ENCODE measurements at places on chromosomes 4 and X.

- no peak for DNase-seq
These were observed 14.0 kb downstream of the MTM1 start for GRCh38 chrX:150582338-150582948.

GRCh38 chr4:1732911-1733310, 11.6 kb downstream of the TACC3 start:
- DNase-seq, result no peak

DNA sequence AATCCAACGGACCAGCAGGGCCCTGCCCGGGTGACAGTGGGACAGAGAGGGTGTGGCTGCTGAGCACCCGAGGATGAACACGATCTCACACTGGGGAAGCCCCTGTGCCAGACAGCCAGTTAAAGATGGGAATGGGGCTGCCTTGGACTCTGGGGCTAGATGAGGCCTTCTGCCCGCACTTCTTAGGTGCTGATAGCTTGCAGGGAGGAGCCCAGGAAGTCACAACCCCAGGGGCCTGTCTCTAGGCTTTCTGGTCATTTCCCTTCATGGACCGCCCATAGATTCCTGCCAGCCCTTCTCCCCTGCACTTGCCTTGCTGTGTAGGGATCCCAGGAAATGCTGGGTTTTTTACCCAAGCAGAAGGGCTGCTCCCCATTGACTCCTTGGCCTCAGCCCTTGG, 6.2 kb downstream of the ZNF275 start:
- no peak for DNase-seq

- DNase-seq, result no peak
These were observed 783 bp downstream of the RBPJ start for GRCh38 chr4:26321373-26322221.

DNA sequence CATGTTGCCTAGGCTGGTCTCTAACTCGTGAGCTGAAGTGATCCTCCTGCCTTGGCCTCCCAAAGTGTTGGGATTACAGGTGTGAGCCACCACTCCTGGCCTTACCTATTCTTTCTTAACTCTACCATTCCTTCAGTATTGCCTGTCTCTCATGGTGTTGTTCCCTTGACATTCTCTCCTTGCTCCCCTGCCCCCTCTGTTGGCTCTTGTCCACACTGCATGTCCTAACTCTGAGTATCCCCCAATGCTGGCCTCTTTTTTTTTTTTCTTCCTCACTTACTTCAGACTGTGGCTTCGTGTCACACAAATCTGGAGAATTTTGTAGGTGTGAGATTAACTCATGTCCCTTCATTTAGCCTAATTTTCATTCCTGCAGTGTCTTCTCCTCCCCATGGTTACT, 22.9 kb upstream of the FRMPD4 start:
- DNase-seq, result no peak

- no peak for DNase-seq
These were observed 139.1 kb downstream of the MAB21L2 start for GRCh38 chr4:150720973-150721518.

GRCh38 chr4:19010761-19011160, 989.2 kb upstream of the LCORL start:
- no peak for DNase-seq

DNA sequence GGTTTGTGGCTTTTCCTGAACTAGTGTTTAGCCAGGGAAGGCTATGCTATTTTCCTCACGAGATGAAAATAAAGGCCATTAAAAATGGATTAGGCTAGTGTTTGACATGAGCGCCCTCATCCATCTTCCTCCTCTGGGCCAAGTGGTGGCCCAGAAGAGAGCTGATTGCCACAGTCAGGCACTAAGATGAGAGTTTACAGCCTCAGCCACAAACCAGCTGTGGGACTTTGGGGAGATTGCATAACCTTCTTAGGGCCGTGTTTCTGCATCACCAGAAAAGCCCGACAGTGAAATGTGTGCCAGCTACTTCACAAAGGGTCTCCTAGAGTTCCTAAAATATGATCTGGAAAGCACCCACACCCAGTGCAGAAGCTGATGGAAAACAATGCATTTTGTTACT, 42.3 kb upstream of the LNX1 start:
- no peak for DNase-seq

- no peak for DNase-seq
These were observed 14.1 kb downstream of the HPSE start for GRCh38 chr4:83320548-83320947.

- no peak for DNase-seq
These were observed 49.4 kb downstream of the EIF4E start for GRCh38 chr4:98879515-98879914.

GRCh38 chrX:132694382-132694781, 205.5 kb upstream of the MBNL3 start:
- no peak for DNase-seq

DNA sequence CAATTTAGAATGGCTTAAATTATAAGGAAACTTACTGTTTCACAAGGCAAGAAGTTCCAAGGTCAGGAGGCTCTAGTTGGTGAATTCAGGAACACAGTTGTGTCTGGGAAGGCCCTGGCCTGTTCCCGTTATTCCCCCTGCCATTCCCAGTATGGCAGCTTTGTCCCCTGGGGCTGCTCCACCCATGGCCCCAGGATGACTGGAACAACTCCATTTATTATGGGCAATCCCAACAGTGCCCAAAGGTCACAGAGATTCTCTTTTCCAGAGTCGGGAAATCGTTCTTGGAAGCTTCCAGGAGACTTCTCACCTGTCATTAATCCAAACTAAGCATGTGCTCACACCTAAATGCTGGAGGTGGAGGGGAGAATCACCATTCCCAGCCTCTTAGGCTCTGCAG, 2.8 kb upstream of the PRKG2 start:
- DNase-seq, result no peak

DNA sequence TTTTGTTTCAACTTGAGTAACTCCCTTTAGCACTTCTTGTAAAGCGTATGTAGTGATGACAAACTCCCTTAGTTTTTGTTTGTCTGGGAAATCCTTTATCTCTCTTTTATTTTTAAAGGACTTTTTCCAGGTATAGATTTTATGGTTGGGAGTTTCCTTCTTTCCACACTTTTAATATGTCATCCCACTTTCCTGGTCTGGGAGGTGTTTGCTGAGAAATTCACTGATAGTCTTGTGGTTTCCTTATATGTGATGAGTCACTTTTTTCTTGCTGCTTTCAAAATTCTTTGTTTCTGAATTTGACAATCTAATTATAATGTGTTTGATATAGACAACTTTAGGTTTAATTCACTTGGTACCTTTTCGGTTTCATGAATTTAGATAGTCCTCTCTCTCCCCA, 353.9 kb downstream of the GPAT3 start:
- no peak for DNase-seq

- DNase-seq, result no peak
These were observed 114.0 kb downstream of the FHIP1A start for GRCh38 chr4:151522866-151523519.

GRCh38 chr4:142021761-142022160, 385.4 kb downstream of the IL15 start:
- no peak for DNase-seq

DNA sequence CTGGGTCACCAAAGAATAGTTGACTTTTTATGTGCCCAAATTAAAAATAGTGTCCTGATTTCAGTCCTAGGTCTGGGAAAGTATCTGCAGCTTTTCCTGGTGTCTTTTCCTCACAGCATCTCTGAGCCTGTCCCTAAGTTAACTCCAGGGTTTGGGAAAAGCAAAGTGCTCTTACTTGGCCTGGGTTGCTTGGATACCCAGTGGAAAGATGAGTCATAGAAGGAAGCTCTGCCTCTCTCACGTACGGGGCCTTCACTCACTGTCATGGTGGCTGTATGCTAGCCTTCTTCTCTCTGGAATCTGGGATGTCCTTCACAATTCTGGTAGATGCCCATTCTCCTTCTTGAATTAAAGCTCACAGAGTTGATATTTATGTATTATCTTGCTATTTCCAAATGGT, 607.3 kb downstream of the ANKRD50 start:
- DNase-seq, result no peak

GRCh38 chrX:69079268-69079667, 86.0 kb downstream of the PJA1 start:
- no peak for DNase-seq

GRCh38 chr4:133910165-133910564, 291.4 kb downstream of the PABPC4L start:
- no peak for DNase-seq

DNA sequence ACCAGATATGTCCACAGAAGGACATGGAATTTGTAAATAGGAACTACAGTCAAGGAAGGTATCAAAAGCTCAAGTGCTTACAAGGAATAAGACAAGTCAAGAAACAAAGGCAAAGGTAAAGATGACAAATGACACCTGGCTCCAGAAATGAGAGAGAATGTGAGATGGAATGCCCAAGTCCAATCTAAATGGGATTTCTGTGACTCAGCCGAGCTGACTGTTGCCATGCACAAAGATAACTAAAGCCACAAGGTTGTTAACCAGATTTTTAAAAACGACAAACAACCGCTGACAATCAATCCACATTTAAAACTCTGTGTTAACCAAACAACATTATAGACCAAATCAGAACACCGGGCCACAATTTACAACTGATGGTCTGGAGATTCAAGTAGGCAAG, 1.1 kb downstream of the NFXL1 start:
- DNase-seq, result no peak

- no peak for DNase-seq
These were observed 31.2 kb upstream of the NSUN7 start for GRCh38 chr4:40718586-40718985.

- no peak for DNase-seq
These were observed 14.8 kb upstream of the TBC1D14 start for GRCh38 chr4:6894528-6895498.

DNA sequence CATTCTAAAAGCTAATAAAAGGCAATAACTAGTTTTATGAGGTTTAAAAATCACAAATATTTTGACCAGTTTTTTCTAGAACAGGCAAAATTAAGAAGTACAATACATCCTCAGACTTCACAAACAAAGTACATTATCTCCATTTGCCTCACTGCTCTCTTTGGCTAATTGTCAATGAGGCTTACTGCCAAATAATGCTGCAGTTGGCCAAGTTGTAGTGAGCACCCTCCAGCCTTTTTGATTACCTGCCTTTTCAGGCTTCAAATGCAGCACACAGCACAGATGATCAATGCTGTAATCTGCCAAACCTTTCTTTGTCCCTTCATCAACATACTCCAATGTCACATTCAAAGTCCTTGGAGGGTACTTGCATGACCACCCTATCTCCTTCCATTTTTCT, 605.2 kb downstream of the KLHL13 start:
- no peak for DNase-seq

GRCh38 chrX:39907964-39908661, 189.6 kb downstream of the BCOR start:
- no peak for DNase-seq

DNA sequence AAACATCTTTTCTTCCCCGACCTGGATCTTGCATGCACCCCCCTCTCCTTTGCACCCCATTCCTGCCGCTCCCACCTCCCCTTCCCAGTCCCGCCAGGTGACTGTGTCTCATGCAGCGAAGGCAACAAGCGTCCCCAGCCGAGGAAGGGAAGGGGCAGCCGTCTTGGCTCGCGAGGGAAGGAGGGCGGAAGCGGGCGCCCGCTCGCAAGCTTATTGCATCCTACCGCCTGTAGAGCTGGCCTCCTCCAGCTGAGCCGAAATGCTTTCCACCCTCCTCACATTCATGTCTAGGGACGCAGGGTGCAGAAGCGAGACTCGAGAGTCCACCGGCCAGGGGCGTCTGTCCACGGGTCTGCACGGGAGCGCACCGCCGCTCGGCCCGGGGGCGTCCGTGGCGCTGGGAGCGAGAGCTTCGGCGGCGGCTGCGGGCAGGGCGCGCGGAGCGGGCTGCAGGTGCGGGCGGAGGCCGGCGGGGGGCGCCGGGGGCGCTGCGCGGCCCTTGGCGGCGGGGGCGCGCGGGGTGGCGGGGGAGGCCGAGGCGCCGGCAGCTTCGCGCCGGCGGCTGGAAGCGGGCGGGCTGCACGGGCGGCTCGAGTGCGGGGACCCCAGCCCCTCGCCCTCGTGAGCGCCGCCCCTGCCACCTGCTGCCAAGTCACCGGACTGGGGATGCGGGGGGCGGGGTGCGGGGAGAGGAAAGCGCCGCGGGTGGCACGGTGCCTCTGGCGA, at the start of gene KCNIP4:
KCNIP4 (minus strand) TSS at position 426 of the 726 bp plus-strand sequence.
- no peak for DNase-seq

GRCh38 chr4:26287756-26288155, 33.1 kb upstream of the RBPJ start:
- DNase-seq, result no peak

DNA sequence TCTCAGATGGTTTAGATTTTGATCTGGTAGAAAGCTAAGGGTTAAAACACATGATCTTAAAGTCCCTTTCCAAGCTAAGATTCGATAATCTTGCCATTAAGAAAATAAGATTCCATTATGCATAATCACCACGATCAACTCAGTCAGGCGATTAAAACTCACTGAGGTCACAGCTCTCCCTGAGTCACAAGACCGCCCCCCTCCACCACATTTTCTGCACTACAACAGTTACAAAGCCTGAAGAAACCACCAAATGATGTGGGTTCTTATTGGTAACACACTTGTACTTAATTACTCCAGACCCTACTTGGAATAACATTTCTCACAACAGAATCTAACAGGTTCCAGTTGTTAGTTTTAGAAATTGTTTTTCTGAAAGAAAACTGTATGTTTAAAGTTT, 62.8 kb downstream of the SH3KBP1 start:
- no peak for DNase-seq

- no peak for DNase-seq
These were observed 792 bp downstream of the PPID start for GRCh38 chr4:158722291-158722916.

GRCh38 chr4:1766106-1767060, 26.7 kb upstream of the FGFR3 start:
- DNase-seq, result no peak

GRCh38 chrX:106177106-106177981, 9.2 kb downstream of the PWWP3B start:
- no peak for DNase-seq

GRCh38 chr4:126794363-126794762, 838.4 kb upstream of the INTU start:
- DNase-seq, result no peak

DNA sequence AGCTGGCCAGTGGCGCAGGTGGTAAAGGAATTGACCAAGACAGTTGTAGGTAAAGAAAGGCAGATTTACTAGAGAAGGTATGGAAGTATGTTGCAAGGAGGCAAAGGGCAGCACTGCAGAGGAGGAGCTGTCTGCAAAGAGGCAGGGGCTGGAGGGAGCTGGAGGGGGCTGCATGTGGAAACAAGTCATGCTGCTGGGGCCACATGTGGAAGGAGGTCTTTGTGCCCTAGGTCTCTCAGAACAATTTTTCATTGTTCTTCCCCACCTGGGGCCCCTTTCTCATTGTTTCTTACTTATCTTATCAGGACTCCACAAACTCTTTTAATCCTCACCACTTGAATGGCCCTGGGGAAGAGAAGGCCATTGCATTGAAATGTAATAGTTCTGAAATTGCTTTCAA, 144.8 kb upstream of the PLAC1 start:
- no peak for DNase-seq

GRCh38 chr4:113438596-113438995, 322.9 kb downstream of the CAMK2D start:
- DNase-seq, result no peak

DNA sequence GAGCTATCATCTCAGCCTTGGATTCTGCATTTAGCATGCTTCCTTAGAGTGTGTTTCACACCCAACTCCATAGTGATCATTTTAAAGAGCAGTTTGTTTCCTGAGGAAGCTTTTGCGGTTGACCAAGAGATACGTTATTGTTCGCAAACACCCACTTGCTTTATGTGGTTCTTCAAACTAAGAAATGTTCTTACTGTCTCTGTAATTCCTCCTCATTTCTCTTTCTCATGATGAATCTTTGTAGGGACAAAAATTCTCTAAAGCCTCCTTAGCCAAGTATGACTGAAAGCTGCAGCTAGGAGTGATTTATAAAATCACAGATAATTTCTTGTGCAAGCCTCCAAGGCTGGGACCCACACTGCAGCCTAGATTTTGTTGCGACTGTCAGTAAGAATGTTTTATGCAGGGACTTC, 10.0 kb downstream of the TNIP3 start:
- no peak for DNase-seq

Measured in stimulated activated CD8-positive, alpha-beta memory T cell treated with anti-CD3 and anti-CD28 coated beads, Interleukin-4, amount 100 ng/mL, for 1 hour (primary cell).